ENCODE measurements at places on chromosomes 11 and 22.
A peak's percentile ranks its signal among the peaks of the same experiment; 100 is the strongest.

- DNase-seq: no peak
Observed at GRCh38 chr11:20013346-20014066, 146.8 kb downstream of the DBX1 start.

- DNase-seq: peak; percentile 22
Observed at GRCh38 chr22:44305888-44306287, 6.9 kb downstream of the SHISAL1 start.

DNA sequence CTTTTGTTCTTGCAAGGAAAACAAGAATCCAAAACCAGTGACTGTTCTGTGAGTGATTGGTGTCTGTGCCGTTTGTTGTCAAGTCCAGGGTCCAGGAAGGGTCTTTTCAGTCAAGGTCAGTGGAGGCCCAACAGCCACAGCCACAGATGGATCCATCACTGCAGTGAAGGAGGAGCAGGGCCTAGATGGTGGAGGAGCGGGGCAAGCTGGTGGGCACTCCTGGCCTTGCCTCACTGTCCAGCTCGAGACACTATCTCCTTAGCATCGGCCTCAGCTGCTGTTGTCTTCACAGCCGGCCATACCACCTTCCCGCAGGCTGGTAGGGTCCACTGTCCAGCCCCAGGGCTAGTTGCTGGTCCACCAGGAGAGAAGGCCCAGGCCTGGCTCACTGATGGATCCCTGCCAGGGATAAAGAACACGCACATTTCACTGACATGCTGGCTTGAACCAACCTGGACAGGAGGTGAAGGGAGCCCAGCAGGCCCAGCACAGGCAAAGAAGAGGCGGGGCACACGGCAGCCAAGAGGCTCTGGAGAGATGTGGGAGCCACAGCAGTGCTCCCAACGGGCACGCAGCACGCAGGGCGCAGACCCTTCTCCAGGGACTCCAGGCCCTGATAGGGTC lies 15.2 kb downstream of the POLR3H start:
- no peak for DNase-seq

DNA sequence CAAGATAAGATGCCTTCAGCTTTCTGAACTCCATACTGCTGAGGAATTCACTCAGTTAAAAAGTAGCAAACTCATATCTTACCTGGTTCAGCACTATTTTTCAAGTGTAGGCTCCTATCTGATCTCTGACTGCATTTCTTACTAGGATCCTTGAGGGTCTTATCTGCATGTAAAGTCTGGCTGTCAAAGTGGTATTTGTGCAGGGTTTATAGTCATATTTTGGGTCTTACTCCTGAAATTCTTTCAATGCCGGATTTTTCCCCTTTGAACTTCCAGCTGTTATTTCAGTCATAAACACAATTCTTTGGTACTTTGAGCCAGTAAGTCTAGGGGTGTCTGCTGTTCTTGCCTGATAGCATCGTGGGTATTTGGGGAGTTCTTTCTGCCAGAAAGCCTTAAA lies 25.3 kb upstream of the NOX4 start:
- DNase-seq: no peak

DNA sequence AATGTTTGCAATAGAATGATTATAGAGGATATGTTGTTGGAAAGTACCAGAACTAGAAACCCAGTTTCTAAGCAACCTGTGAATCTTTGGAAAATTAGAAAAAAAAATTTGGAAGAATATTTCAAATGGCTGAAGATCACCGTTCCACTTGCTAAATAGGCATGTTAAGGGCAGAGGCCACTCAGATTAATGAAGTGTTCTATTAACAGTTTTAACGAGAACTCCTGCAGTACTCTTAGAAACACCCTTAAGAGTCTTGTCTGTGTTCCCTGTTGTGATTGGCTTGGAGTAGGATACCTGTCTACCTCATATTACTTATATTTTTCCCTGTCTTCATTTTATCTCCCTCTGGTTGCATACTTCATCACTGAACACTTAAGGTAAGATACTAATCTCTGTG lies 4.6 kb downstream of the C11orf54 start:
- DNase-seq: no peak

DNA sequence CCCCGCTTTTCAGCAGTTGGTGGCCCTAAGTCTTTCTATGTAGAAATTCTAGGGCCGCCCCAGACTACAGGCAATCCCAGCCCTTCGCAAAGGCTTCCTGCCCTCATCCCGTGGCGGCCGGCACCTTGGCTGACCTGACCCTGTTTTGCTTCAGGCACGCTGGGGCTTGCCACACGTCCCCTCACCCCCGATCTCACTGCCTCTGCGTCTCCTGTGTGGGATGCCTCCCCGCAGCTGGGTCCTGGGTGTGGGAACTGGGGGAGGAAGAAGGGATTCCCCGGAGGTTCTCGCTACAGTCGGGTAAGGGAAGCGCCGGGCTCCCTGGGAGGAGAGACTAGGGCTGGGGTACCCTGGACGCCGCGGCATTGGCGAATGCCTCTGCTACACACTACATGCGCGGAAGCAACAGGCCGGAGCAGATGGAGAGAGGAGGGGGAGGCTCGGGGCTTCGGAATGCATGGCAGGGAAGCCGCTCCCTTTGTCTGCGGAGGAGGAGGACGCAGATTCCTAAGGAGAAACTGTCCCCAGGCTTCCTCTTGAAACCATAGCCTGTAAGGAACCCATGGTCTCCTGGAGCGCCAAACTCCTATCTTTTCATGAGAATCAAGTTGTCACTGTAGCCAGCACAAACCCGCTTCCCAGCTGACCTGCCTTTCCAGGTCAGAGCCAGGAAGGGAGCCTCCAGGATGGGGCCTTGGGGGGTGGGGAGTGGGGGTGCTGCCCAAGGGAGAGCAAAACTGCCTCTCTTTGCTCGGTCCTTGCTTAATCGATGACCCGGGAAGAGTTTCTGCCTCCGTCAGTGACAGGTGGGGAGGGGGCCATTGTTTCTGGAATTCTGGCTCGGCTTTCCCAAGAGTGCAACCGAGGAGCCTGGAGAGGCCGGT lies 1.4 kb downstream of the DTX4 start:
- no peak for DNase-seq

GRCh38 chr22:37561212-37562048 lies 1.1 kb downstream of the CDC42EP1 start:
- peak; percentile 89 for DNase-seq

- no peak for DNase-seq
Observed at GRCh38 chr11:30392221-30392784, 69.4 kb downstream of the ARL14EP start.

GRCh38 chr11:11514246-11514645 lies 107.6 kb downstream of the GALNT18 start:
- no peak for DNase-seq

GRCh38 chr11:108818971-108819370 lies 154.1 kb downstream of the DDX10 start:
- DNase-seq: no peak

DNA sequence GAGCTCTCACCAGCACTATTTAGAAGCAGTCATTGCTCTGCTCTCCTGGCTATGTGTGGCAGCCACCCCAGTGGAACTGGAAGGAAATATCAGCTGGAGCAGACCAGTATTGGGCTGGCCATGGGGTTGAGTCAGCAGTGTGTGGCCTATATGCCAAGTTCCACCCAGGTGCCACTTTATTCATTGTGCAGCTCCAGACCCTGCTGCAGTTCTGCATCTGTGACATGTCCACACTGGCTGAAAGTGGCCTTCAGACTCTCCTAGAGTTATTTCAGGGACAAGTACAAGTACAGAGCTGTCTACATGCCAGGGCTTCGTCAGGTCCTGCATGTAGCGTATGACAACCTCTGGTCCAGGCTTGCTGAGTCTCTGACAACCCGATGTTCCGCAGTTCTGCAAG lies 55.2 kb downstream of the CABIN1 start:
- DNase-seq: no peak

DNA sequence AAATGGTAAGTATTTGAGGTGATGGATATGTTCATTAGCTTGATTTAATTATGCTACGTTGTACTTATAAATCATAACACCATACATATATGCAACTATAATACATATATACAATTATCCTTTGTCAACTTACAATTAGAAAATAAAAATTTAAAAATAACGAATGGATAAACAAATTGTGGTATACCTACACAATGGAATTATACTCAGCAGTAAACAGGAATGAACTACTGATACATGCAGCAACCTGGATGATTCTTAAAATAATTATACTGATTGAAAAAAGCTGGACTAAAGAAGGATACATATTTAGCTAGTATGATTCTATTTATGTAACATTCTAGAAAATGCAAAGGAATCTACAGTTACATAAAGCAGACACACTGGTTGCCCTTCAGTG lies 425.7 kb downstream of the DYNC2H1 start:
- no peak for DNase-seq

GRCh38 chr11:107547961-107548360 lies 17.6 kb downstream of the ALKBH8 start:
- no peak for DNase-seq

- DNase-seq: peak; percentile 46
Observed at GRCh38 chr11:47495011-47495855, 46.3 kb upstream of the RAPSN start.

DNA sequence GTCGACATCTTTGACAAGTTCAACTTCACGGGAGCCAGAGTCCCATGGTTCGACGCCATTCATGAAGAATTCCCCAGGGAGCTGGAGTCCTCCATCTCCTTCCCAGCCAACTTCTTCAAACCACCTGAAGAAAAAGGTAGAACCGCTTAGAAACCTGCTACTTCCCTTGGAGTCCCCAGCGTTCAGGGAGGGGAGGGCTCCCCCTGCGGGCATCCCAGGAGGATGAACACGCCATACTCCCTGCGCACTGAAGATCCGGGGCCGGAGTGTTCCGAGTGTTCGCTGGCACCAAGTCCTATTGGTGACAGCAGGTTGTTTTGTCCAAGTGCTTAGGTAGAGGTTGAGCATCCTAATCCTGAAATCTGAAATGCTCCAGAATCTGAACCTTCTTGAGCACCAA lies 51.7 kb upstream of the PRODH start:
- DNase-seq: peak; percentile 2

GRCh38 chr11:69416143-69416515 lies 65.3 kb upstream of the LINC01488 start:
- no peak for DNase-seq

DNA sequence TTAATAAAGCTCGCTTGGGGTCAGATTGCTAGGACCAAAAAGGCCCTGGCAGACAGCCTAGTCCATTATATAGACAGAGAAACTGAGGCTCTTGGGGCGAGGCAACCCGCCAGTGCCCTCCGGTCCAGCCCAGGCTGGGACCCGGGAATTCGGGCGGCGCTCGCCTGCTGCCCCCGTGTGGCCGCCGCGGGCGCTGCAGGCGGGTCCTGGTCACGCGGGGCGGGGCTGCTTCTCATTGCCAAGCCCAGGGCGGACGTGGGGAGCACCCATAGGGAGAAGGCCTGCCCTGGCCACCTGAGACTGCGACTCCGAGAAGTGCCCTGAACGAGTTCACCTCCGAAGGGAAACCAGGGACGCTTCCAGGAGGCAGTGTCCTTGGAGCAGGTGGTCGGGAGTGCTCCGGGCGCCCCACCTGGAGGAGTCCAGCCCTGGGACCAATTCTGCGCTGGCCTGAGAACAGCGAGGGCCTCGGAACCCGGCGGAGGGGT lies 36.0 kb upstream of the CSNK1E start:
- DNase-seq: peak; percentile 39

DNA sequence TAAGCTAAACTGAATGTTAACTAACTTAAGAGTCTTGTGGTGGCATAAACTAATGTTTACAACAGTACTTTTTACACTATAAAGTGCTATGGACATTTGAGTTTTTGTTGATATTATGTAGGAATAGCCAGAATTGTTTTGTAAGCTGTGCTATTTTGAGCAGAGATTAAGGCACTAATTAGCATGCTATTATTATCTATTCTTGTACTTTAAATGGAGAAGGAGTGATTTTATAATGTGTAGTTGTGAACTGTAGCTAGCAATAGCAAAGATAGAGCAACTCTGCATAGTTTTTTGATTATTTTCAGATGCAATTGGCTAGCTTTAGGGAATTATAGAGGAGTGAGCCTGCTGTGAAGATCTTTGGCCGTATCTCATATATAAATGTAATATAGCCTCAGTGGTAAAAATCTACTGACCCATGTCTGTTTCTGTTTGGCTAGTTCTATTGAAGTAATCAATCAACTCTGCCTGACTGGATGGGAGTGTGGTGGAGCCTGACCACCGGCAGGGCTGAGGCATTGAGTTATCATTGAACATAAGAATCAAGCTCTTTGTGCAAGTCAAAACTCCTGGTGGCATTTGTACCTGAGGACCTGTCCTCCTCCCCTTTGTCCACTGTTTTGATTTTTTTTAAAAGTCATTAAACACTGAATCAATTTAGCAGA lies 34.3 kb downstream of the NCAM1 start:
- no peak for DNase-seq

- no peak for DNase-seq
Observed at GRCh38 chr11:61503135-61503770, 5.3 kb upstream of the LRRC10B start.

DNA sequence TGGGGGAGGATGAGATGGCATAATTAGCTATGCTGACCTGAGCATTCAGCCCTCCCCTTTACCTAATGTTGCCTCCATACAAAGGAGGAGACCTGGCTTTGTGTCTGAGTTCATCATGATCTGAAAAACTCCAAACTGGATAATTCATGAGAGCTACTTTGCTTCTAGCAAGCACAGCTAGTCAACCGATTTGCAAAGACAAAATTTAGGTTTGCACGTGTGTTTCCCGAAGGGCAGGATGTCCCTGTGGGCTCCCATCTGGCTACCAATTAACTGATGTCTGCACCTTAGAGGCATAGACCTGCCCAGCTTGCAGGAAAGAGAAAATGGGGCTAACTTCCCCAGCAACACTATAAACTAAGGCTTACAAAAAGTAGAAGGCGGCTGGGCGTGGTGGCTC lies 42.2 kb upstream of the POU2AF1 start:
- DNase-seq: no peak

DNA sequence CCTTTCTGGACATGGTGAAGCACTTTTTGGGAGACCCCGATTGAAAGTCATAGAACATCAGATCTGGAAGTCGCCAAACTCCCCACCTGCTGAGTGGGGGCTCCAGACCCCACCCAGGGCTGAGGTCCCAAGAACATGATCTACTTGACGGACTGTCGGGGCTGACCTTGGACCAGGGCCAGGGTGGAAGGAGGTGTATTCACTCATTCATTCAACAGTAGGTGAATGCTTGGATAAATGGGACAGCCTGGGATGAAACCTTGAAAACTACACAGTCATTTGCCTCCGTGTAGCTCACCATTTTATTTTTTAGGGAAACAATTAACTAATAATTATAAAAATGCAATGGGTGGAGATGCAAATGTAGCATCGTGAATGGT lies 629.0 kb downstream of the BRD1 start:
- no peak for DNase-seq

- no peak for DNase-seq
Observed at GRCh38 chr11:76825726-76826396, 34.9 kb upstream of the ACER3 start.

GRCh38 chr22:33873186-33873585 lies 47.1 kb downstream of the LARGE1 start:
- DNase-seq: no peak

Data from fibroblast of mammary gland (primary cell).